ENCODE measurements at places on chromosomes 1 and 21. TPM values are rescaled to one million over a fixed set of nuclear protein-coding genes. Genes with fewer than 3 reads are reported as not detected.

GRCh38 chr1:211135342-211135950 lies 1.5 kb upstream of the KCNH1 start:
- DNase-seq, result peak; percentile 47

- DNase-seq, result no peak
Observed at GRCh38 chr21:28135646-28136045, 857.0 kb downstream of the LTN1 start.

DNA sequence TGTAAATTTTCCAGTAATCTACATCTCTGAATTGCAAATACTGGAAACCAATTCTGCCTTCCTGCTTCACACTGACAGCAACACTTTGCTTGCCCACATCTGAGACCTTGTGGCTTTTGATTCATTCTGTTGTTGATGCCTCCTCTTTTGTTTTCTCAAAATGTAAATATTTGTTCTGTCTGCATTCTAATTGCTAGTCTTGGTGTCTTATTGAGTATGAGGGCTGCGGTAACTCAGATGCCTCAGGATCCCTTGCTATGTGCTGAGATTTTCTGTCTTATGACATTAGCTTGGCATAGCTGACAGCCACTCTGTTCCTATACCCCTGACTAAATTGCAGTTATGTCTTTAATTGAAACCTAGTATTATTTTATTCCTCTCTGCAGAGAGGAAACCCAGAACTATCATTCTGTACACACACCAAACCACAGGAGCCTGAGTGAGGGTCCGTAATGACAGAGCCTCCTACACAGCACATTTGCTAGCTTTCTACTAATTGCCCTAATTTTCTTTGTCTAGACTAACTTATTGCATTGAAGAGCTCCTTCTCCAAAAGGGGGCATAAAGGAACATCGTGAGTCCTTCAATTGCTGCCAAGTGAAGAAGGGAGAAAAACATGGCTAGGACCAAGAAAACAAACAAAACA lies 72.1 kb downstream of the GREM2 start:
- DNase-seq, result no peak

OR2T29 gene
- not detected for polyA plus RNA-seq

All from SK-N-SH (cell line).